ENCODE measurements at places on chromosomes 7 and 10.

DNA sequence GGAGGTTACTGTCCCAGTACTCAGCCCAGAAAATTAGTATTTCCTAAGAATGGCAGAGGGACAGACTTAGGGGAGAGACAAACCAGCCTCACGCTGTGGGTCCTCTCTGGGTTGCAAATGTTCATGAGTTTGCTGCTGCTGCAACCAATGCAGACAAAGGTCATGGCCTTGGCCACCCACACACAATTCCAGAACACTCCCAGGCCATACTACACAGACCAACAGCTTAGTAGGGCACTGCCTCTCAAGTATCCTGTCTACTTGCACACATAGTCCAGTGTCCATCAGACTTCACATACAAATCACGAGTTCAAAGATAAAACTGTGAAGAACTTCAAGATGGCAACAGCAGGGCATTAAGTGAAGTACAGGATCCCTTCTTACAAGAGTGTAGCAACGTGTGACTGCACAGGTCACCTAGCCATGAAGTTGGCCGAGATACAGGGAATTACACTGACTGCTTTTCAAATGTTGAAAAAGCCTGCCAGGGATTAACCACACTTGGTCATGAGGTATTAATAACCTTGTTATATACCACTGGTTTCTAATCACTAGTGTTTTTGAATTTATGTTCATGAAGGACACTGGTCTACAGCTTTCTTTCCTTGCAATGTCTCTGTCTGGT lies 40.0 kb downstream of the ZNF33B start:
- DNase-seq, result no peak

- DNase-seq, result no peak
Observed at GRCh38 chr10:77872151-77872946, 54.2 kb downstream of the DLG5 start.

- no peak for DNase-seq
Observed at GRCh38 chr10:115801992-115802391, 471.0 kb downstream of the GFRA1 start.

- no peak for DNase-seq
Observed at GRCh38 chr10:24793648-24794379, 70.1 kb upstream of the ARHGAP21 start.

GRCh38 chr10:13158401-13158800 lies 3.0 kb upstream of the MCM10 start:
- peak; percentile 21 for DNase-seq

DNA sequence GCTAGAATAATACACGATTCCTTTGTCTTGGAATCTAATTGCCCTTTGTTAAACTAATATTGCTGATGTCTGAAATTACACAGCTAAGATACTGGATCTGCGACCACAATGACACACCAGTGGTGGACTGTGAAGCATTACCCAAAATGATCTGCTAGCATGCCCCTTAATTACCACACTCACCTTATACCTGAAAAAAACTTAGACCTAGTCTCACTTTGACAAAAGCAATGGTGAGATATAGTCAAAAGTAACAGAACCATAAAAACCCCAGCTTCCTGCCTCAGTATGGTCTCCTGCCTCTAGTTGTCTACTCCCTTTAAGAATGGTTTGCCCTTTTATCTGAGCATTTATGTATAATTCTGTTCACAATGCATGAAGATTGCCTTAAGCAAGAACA lies 20.8 kb upstream of the ERVW-1 start:
- DNase-seq, result no peak

GRCh38 chr7:27734583-27734982 lies 5.4 kb upstream of the TAX1BP1 start:
- no peak for DNase-seq

DNA sequence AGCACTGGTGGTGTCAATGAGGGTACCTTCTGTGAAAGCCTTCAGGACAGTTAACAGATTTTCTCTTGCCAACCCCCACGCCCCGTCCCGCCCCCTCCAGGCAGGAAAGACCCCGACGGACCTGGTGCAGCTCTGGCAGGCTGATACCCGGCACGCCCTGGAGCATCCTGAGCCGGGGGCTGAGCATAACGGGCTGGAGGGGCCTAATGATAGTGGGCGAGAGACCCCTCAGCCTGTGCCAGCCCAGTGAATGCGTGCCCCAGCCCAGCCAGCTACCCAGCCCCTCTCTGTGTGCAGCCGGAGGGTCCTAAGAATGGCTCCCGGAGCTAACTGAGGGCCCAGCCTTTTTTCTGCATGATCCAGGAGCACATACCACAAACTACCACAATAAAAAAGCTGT lies 713 bp upstream of the HOGA1 start:
- DNase-seq, result no peak

DNA sequence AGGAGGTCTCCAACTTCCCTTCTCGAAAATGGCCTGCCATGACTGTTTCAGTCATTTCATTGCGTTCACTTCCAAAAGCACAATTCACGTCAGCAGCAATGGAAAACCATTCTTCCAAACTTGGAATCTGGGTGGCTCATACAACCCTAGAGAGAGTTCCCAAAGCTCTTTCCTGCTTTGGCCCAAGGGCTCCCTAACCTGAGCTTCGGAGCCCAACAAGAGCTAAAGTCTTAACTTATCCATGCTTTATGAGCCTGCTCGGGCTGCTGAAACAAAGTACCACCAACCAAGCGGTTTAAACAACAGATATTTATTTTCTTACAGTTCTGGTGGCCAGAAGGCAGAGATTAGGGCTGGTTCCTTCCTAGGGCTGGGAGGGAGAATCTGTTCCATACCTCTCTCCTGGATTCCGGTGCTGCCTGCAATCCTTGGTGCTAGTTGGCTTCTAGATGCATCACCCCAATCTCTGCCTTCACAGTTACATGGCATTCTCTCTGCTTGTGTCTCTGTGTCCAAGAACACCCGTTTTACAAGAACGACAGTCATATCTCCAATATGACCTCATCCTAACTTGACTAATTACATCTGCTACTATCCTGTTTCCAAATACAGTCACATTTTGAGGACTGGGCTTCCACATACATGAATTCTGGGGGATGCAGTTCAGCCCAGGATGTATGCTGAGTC lies 33.5 kb downstream of the CAMK2B start:
- no peak for DNase-seq

DNA sequence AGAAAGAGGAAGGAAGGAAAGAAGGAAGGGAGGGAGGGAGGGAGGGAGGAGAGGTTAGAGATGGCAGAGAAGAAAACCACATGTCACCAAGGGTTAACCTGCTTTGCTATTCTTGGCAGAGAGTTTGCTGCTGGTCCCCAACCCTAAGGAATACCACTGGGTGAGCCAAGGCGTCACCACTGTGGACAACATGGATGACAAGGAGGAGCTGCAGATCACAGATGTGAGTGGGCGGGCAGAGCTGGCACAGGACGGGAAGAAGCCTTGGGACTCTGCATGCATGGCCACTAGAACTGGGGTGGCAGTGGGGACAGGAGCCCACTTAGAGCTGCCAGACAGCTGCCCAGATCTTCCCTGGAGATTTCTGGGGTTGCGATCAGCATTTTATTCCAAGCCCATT lies 17.2 kb upstream of the MYH16 start:
- no peak for DNase-seq

DNA sequence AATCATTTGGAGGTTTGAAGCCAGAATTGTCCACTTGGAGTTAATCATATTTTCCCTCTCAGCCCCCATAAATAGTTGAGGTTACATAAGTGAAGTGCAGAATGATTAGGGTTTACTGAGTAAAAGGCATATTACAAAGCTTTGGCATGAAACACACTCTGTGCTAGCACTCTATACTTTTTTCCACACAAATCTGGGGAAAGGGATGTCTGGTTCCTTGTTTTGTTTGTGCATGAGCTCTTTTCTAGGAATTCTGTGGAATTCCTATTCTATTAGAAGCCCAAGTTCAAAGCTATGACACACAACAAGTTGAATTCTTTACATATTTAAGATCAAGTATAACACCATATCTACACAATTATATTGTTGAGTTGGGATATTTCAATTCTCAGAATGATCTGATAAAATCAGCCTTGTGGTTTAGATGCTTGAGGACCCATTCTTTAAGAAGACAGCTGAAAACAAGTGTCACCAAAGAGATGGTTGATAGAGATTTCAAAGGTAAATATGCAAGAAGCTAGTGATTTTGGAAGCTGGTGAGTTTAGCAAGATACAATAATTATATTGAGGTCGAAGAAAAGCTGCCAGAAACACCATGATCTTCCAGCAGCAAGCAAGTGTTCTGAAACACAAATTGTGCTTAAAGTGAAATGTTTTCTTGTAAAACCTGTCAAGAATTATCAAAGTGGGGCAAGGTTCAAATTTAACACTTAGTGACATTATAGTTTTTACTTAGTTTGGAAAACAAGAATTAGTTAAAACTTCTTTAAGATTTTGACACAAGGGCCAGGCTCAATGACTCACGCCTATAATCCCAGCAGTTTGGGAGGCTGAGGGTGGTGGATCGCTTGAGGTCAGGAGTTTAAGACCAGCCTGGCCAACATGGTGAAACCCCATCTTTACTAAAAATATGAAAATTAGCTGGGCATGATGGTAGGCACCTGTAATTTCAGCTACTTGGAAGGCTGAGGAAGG lies 122.6 kb downstream of the INHBA start:
- no peak for DNase-seq

DNA sequence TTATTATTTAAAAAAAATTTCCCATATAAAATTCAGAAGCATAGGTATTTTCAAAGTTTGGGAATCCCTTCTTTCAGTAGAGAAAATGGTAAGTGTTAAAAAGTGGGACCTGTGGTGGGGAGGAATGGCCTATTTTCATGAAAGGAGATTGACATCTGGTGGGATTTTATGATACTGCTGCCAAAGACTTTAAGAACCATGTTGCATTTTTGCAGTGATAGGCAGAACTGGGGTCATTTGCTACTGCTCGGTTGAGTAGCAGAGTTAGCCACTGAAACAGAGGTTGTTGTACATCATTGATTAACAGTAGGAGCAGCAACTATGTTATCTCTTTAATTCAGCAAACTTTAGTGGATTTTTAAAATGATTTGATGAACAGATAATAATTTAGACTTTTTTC lies 4.4 kb downstream of the BICC1 start:
- no peak for DNase-seq

- no peak for DNase-seq
Observed at GRCh38 chr7:11505471-11505985, 326.5 kb downstream of the THSD7A start.

DNA sequence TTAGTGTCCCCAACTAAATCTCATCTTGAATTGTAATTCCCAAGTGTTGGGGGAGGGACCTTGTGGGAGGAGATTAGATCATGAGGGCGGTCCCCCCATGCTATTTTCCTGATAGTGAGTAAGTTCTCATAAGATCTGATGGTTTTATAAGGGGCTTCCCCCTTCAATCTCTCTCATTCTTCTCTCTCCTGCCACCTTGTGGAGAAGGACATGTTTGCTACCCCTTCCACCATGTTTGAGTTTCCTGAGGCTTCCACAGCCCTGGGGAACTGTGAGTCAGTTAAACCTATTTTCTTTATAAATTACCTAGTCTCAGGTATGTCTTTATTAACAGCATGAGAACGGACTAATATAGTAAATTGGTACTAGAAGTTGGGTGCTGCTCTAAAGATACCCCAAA lies 365.6 kb downstream of the ANKRD7 start:
- DNase-seq, result peak; percentile 8

DNA sequence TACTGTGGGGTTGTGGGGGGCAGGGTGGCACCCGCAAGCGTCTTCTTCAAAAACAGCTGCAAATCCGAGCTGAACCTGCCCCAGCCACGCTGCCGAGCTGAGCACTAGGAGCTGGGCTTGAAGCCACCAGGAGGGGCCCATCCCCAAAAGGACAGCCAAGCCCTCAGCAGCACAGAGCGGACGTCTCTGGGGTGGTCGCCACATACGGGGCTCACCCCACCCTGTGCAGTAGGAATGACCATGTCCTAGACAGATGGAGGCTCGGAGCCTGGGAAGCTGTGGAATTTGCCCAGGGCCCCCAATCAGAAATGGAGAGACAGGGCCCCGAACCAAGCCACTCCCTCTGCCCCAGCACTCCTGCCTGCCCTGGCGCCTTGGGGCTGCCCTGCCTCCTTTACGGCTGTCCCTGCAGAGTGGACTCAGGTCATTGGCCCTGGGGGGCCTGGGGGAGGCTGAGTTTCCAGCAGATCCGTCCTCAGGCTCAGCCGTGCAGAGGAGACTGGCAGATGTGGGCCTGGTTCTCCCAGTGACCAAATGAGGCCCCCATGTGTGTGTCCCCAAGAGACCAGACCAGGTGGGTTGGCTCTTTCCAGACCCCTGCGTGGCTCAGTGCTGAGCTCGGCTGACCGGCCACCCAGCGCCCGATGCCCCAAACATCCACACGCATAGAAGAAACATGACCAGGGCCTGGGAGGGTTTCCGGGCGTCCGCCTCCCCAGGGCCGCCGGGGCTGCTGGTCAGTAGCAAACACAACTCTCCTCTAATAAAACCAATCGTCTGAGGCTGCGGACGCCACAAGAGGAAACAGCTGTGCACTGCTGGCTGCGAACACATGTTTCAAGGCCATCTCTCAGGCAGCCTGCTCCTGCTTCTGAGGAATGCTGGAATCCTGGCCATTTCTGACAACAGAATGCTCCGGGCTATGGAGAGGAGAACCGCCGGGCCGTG lies 54.9 kb downstream of the PDGFA start:
- no peak for DNase-seq

GRCh38 chr7:2821161-2821841 lies 22.8 kb downstream of the GNA12 start:
- DNase-seq, result no peak

DNA sequence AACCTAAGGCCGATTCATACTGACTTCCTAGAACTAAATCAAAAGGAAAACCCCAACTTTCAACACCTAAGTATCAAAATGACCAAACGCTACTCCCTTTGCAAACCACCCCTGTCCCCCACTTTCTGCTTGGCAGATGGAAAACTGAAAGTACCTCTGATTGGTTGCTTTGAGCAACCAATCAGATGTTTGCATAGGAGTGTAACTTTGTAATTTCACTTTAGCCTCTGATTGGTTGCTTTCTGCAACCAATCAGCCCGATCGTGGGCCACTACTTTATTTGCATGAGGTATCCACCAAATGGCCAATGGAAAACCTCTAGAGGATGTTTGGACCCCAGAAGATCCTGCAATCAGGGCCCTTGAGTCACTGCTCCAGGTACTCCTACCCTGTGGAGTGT lies 12.3 kb upstream of the SNX10 start:
- no peak for DNase-seq

GRCh38 chr10:78474743-78475142 lies 441.1 kb downstream of the RPS24 start:
- DNase-seq, result no peak

- DNase-seq, result no peak
Observed at GRCh38 chr10:124302951-124303505, 115.7 kb downstream of the OAT start.

All from stimulated activated naive CD8-positive, alpha-beta T cell treated with anti-CD3 and anti-CD28 coated beads, Interleukin-15, Interleukin-2, amounts not matched to agents 100 U/mL and 50 U/mL, for 24 hours (primary cell).